ENCODE measurements at places on chromosomes 3 and 15.

DNA sequence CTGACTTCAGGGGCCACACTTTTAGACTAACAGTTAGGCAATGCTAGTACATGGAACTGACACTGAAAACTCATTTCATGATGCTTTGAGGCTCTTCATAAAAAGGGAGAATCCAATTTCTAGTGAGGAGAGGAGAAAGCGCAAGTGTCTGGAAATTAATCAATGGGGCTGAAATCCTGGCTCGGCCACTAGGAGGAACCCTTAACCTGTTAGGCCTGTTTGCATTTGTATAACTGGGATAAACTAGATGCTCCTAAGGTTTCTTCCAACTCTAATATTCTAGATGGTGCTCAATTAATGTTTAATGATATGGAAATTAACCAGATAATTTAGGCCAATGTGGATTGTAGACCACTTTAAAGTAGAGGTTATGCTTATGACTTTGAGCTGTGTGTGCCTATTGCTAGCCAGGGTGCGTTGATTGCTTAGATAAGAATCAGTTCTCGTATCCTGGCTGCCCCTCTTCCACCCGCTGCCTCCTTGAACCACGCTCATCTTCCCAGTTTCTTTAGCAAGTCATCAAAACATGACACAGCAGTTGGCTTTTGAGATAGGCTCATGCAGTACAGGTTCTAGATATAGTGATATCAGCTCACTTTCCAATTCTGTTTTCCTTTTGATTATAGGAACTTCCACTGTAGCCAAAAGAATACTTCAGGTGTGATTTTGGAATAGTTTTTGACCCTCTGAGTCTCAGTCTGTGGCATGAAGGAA lies 16.8 kb upstream of the CRBN start:
- no peak for DNase-seq

DNA sequence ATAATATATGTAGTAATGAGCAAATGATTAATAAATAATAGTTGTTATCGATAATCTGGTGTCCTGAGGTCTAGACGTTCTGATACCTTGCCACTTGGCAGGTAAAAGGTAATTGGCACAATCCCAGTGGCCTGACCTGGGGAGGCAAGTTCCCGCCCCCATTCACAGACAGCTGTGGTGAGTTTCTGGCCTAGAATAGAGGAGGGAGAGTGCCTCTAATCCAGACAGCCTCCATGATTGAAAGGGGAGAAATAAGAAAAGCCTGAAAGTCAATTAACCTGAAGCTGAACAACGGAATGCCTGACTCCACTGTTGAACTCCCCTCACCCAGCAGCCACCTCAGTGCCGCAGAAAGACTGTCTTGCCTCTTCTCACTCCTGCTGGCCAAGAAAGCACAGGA lies 38.1 kb upstream of the SV2B start:
- no peak for DNase-seq

DNA sequence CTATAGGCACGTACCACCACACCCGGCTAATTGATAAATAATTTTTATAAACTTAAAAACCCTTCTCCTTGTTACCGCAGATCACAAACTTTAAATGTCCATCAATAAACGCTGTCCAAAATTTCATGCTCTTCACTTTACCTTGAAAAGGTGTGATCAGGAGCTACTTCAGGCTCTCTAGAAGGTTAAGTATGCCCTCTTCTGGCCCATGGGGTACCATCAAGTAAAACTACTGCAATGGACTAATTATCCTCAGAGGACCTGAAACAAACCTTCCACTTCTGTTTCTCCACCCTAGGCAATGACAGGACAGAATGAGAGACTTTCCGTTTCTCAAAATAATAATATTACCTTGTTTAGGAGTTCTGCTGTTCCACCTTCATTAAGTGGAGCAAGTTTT lies 9.2 kb downstream of the LZTFL1 start:
- DNase-seq: peak; percentile 9

DNA sequence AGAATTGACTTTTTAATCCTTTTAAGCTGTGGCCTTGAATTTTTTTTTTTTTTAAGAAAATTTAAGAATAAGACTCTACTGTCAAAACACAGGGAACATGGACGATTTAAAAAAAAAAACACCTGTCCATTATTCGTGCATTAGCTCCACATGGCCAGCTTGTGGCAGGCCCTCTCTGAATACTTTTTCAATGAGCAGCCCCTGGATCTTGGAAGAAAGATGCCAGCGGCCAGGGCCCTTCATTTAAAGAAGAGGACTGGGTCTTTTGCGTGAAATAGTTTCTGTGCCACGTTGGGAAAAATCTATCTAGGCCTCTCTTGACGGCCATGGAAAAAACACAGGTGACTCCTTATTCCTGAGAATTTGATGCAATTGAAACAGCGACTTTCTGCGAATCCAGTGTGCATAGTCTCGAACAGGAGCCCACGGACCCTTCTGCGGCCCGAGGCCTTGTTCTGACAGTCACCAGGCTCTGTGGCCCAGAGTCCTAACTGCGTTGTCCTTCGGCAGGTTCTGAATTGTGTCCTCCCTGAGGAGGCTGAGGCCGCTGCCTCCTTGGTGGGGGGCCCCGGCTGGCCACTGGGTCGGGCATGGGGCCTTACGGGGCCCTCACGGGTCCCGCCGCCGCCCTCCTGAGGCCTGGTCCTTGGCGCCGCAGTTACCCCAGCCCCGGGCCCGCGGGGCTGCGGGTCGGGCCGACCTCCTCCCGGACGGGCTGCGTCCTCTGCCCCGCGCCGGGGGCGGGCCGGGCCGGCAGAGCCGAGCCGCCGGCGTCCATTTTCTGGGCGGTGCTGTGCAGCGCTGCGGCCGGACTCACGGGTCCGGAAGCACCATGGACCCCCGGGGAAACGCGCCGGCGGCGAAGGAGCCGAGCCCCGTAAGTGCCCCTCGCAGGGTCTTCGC lies 33.5 kb downstream of the ZBTB38 start:
- DNase-seq: peak; percentile 30

DNA sequence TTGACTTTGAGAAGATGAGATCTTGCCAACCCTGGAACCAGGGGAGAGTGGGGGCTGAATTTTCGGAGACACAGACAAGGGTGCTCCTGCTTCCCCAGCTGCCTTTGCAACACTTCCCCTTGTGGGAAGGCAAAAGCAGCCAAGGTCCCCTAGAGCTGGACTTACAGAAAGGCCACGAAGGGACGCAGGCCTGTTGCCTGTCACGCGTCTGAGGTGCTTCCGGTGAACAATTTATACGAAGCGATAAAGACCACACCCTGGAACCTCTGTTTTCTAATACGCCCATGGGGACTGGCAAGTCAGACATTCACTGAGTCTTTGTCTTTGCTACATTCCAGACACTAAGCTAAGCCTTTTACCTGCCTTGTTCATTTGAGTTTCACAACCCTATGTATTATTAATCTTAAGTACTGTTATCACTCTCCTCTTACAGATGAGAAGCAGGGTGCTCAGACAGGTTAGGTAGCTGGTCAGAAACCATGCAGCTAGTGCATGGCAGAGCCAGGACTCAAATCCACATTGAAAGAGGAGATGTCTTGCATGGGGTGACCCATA lies 13.2 kb downstream of the MEGF11 start:
- DNase-seq: no peak

GRCh38 chr15:81254277-81254915 lies 57.7 kb downstream of the IL16 start:
- no peak for DNase-seq

DNA sequence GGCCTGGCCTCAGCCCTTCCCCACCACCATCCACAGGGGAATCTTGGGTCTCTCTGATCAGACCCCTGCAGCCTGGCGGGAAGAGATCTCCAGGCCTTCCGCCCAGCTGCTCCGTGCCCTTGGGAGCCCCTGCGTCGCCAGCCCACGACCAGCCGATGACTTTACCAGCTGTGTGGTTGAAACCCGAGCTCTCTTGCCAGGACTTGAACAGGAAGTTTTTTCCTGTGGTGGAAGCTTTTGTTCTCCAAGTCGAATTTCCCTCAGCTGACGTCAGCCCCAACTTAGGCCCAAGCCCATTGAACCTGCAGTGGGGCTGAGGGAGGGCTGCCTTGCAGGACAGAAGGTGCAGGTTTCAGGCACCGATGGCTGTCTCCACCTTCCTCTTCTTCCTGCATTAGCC lies 51.7 kb upstream of the SMAD3 start:
- DNase-seq: no peak

DNA sequence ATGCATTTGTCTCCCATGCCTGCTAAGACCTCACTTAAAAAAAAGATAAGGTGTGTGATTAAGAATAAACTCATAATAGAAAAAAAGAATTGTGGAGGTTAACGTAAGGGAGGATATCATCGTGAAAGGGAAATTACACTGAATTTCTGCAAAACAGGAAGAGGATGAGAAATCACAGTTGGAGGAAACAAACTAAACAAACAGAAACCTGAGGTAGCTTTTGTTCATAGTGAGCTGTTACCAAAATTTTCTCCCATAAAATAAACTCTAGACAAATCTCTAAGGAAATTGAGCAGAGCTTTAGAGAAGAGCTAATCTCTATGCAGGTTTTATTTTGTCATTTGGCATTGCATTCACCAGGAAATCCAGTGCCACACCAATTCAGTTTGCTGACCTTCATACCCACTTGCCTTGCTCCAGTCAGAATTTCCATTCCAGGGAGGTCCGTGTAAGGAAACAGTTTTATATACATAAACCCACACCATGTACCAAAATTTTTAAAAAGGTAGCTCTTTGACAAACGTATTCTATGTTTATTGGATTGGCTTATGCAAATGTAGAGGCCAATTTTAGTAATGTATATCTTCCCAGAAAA lies 231.2 kb downstream of the MBNL1 start:
- DNase-seq: no peak

- DNase-seq: no peak
Measured at GRCh38 chr3:11706604-11707003, 62.9 kb upstream of the VGLL4 start.

- no peak for DNase-seq
Measured at GRCh38 chr3:17555525-17555924, 186.9 kb downstream of the TBC1D5 start.

GRCh38 chr3:52053307-52054304 lies 2.8 kb downstream of the DUSP7 start:
- DNase-seq: no peak

DNA sequence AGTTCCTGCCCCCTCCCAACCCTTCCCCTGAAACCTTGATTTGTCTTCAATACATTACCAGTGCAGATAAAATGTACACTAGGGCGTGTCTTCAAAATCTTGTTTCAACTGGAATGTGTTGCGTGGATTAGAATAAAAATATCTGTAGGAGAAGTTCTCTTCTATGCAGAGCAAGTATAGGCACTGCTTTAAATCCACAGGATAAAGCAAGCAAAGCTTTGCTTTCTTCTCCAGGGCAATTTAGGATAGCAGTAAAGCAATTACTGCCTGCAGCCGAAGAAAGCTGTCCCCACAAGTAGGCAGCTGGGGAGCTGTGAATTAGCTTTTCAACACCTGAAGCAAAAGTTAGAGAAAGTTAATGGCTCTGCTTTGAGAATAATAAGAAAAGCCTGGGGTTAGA lies 329.7 kb upstream of the KCNMB2 start:
- no peak for DNase-seq

GRCh38 chr3:82044930-82045705 lies 283.7 kb upstream of the GBE1 start:
- DNase-seq: no peak

- DNase-seq: no peak
Measured at GRCh38 chr3:43198791-43199644, 87.3 kb upstream of the SNRK start.

DNA sequence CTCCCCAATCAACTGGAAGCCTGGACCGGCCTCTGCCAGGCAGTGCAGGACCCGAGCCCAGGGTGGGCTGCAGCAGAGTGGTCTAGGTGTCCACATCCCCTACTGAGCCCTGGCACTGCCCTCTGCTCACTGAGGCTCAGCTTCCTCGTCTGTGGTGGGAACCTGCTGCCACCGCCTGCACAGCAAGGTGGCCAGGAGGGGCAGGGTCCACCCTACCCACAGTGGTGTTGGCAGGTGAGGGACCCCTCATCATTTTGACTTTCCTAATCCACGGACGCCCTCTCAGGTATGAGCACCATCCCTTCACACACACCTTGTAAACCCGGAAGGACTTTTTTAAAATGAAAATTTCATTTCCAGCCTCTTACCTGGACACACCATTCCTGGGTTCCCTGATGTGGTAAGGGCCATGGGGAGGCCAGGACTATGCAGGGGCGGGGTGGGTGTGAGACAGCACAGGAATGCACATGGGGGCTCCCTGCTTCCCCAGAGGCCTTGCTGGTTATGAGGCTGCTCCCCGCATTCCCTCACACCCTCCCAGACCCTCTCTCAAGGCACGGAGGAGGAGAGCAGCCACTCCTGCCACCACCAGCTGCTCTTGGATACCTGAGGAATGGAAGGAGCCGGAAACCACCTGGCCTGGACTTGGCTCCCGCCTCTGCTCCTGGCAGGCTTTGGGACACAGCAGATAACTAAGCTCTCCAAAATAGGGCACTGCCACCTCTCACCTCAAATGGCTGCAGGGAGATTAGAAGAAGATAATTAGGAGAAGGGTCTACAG lies 185.9 kb upstream of the TPM1 start:
- DNase-seq: no peak

DNA sequence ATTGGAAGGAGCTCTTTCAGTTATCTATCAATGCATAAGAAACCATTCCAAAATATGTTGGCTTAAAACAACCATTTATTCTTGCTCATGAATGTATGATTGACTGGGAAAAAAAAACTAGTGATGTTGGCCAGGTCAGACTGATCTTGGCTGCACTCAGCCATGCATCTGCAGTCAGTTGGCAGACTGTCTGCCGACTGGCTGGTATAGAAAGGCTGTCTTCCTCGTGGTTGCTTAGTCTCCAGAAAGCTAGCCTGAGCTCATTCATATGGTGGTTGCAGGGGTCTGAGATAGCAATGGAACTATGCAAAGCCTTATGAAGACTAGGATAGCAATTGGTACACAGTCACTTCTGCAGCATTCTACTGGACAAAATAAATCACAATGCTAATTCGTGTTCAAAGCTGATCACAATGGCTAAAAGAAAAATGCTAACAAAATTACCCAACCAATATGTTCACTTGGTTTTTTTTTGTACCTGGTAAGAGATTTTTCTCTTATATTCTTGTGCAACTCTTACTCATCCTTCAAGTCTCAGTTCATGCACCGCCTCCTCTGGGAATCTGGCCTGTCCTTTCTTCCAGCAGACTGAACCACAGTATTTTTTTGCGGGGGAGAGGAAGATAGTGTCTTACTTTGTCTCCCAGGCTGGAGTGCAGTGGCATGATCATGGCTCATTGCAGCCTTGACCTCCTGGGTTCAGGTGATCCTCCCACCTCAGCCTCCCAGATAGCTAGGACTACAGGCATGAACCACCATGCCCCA lies 126.8 kb downstream of the KCNAB1 start:
- no peak for DNase-seq

GRCh38 chr15:76904461-76905012 lies 603 bp downstream of the SCAPER start:
- DNase-seq: no peak

DNA sequence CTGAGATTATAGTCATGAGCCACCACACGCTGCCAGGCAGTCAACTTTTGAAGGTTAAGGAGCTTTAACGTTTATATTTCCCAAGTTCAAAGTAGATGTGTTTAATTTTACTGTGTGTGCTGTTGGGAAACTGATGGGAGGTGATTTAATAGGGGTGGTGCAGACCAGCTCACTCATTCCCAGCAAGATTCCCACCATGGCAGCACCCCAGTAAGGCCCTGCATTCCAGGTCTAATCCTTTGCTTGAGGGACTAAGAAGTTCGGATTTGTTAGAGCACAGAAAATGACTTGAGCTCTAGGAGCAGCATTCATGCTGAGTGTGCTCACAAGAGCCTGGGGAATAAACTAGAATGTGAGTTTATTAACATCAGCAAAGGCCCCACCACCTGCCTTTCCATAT lies 25.2 kb downstream of the TSEN2 start:
- no peak for DNase-seq

Measured in hematopoietic multipotent progenitor cell treated with erythropoietin and hydrocortisone succinate and interleukin-3 and kit ligand, for 15 days (in vitro differentiated cells).